ENCODE measurements at places on chromosomes 6 and 20. TPM values are rescaled to one million over a fixed set of nuclear protein-coding genes. Genes with fewer than 3 reads are reported as not detected.

The ACSS2 gene
- 49.6 TPM for polyA plus RNA-seq

The OR2H1 gene
- polyA plus RNA-seq = not detected

The ALDH5A1 gene
- 8.2 TPM for polyA plus RNA-seq

DNA sequence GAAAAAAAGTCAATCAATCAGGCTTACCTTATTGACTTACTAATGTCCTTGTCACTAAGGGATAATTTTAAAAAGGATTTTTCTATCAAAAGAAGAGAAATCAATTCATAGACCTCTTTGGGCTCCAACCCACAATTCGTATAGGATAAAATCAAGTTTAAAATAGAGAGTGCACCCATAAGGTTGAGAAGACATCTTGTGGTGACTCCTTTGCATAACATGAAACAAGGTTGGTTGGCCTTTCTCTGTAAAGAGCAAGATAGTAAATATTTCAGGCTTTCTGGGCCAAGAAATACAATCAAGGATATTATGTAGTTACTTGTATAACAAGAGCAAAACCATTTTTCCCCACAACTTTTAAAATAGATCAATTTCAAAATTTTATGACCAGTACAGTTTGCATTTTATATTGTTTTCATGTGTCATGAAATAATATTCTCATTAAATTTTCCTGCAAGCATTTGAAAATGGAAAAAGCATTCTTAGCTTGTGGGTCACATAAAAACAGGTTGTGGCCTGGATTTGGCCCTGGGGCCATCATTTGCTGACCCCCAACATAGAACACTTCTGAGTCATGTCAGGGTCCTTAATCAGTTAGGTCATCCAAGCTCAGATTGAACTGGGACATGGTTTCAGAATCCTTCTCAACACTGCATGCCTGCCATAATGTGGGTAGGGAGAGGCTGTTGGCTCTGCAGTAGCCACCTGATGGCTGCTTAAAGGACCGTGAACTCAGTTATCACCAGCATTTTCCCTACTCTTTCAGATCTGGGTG, 76.7 kb downstream of the MYB start:
- no peak for DNase-seq

GRCh38 chr6:166419286-166419685, 36.5 kb upstream of the MPC1 start:
- DNase-seq = no peak

DNA sequence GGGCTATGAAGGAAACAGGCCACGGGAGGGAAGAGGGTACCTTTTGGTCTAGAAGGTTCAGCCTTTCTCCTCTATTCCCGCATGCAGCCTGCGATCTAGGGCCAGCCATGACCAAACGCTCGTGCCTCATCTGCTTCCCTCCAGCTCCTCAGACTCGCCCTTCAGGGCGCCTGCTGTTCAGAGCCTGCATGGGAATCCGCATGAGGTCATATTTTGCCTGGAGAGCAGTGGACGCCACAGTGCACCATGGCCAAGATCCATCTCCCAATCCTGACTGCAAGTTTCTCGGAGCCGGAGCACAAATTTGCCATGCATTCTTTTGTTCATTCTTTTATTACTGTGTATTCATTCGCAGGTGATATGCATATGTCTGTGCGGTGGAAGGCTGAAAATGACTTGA, 608.1 kb downstream of the QKI start:
- no peak for DNase-seq

DNA sequence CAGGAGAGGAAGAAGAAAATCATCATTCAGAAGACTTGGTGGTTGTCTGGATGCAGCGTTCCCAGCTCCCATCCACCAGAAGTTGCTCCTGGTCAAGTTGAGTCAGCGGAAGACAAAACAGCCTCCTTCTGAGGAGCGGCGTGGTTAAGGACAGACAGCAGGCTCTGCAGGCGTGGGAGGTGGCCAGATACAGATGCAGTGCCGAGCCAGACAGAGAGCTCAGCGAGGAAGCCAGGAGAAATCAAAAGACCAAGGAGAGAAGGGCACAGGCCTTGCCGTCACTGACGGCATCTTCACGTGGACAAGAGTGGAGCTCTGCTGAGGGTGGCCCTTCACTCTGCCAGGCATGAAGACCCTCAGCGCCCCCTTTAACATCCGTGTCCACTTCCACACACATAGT, 158.5 kb downstream of the THBS2 start:
- DNase-seq = no peak

DNA sequence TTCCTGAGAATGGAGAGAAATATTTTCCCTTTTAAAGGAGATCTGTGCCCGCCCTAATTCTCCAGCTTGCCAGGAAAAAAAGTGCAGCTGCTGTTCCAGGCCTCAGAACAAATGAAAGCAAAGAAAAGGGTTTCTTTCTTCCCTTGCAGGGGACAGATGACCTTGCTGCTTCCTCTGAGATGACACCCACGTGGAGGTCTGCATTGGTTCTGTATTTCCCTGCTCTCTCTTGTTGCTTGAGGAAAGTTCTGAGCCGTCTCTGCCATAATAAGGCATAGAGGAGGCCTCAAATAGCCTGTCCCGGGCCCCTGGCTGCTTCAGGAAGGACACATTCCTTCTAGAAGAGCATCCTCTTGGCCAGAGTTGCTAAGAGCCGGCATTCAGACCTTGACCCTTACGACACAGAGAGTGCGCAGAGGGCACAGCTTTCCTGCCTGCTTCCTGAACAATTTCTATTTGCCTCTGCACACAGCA, 501.8 kb upstream of the SULF2 start:
- peak; percentile 74 for DNase-seq

GRCh38 chr6:10028222-10028621, 386.7 kb downstream of the TFAP2A start:
- no peak for DNase-seq

- DNase-seq = no peak
Observed at GRCh38 chr6:37311741-37312473, 41.9 kb upstream of the RNF8 start.

- no peak for DNase-seq
Observed at GRCh38 chr20:35942243-35942642, 12.1 kb downstream of the SCAND1 start.
